Thyroid gland (tissue), 4 donors: ENCODE measurements at places on chromosomes 5 and 9. TPM values are rescaled to one million over a fixed set of nuclear protein-coding genes. Genes with fewer than 3 reads are reported as not detected.

- peaks cover 5% of the 10 kb centered on the region for H3K4me1 ChIP-seq
- H3K27ac ChIP-seq, result no peak overlapping the region
- H3K36me3 ChIP-seq, result no peaks in the 10 kb centered on the region
- no peak overlapping the region for H3K4me3 ChIP-seq
- H3K27me3 ChIP-seq, result no peaks in the 10 kb centered on the region
- DNase-seq, result peak; percentile 44
Measured at GRCh38 chr5:42483472-42484154, 60.4 kb downstream of the GHR start.

- no peak for DNase-seq
- no peak overlapping the region for H3K4me3 ChIP-seq
- peaks cover 25% of the 10 kb centered on the region for H3K4me1 ChIP-seq
- H3K36me3 ChIP-seq, result no peaks in the 10 kb centered on the region
- no peak overlapping the region for H3K27ac ChIP-seq
Measured at GRCh38 chr5:98930972-98931762, 2.4 kb upstream of the CHD1 start.

GRCh38 chr5:107555425-107556090 lies 115.2 kb downstream of the EFNA5 start:
- H3K27ac ChIP-seq, result no peak overlapping the region
- no peaks in the 10 kb centered on the region for H3K36me3 ChIP-seq
- H3K27me3 ChIP-seq, result no peaks in the 10 kb centered on the region

DNA sequence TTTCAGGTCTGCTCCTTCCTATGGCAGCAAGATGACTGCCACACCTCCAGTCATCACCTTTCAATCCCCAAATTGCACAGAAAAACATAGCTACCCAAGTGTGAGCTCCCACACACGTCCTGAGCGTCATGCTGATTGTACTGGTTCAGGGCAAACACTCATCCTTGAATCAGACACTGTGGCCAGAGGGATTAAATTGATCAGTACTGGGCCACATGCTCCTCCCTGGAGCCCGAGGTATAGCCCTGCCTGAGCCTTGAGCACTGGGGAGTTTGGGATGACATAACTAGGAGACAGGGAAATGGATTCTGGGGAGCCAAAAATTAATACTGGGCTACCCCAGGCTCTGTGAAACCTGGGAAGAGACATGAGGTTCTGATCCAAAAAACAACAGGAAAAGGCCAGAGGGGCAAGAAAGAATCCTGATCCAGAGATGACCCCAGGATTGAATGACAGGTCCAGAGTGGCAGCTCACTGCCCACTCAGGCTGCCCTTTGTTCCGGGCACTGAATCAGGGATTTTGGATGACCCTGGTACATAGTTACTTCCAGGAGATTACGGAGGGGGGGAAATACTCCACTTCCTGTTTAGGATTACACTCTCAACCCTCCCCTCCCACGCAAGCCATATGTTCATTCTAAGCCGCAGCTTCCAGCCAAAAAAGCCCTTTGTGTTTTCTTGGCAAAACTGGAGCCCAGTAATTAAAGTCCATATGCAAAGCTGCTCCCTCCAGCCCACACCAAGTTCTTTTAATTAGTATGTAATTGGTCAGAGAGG lies 141.6 kb upstream of the SPRY4 start:
- H3K27me3 ChIP-seq, result no peaks in the 10 kb centered on the region
- H3K27ac ChIP-seq, result no peak overlapping the region
- no peak overlapping the region for H3K4me3 ChIP-seq
- H3K4me1 ChIP-seq, result no peaks in the 10 kb centered on the region
- H3K36me3 ChIP-seq, result no peaks in the 10 kb centered on the region

PROB1 gene
- total RNA-seq, result 4.2 TPM

CTXN3 gene
- total RNA-seq, result not detected

- DNase-seq, result no peak
- no peaks in the 10 kb centered on the region for H3K4me1 ChIP-seq
- no peak overlapping the region for H3K27ac ChIP-seq
- H3K4me3 ChIP-seq, result no peak overlapping the region
- no peaks in the 10 kb centered on the region for H3K27me3 ChIP-seq
Measured at GRCh38 chr9:19445452-19445851, 36.6 kb downstream of the ACER2 start.

GRCh38 chr5:168513861-168514428 lies 15.2 kb upstream of the FBLL1 start:
- H3K4me3 ChIP-seq, result no peak overlapping the region
- no peaks in the 10 kb centered on the region for H3K4me1 ChIP-seq
- peaks cover 64% of the 10 kb centered on the region for H3K36me3 ChIP-seq
- no peak overlapping the region for H3K27ac ChIP-seq

DNA sequence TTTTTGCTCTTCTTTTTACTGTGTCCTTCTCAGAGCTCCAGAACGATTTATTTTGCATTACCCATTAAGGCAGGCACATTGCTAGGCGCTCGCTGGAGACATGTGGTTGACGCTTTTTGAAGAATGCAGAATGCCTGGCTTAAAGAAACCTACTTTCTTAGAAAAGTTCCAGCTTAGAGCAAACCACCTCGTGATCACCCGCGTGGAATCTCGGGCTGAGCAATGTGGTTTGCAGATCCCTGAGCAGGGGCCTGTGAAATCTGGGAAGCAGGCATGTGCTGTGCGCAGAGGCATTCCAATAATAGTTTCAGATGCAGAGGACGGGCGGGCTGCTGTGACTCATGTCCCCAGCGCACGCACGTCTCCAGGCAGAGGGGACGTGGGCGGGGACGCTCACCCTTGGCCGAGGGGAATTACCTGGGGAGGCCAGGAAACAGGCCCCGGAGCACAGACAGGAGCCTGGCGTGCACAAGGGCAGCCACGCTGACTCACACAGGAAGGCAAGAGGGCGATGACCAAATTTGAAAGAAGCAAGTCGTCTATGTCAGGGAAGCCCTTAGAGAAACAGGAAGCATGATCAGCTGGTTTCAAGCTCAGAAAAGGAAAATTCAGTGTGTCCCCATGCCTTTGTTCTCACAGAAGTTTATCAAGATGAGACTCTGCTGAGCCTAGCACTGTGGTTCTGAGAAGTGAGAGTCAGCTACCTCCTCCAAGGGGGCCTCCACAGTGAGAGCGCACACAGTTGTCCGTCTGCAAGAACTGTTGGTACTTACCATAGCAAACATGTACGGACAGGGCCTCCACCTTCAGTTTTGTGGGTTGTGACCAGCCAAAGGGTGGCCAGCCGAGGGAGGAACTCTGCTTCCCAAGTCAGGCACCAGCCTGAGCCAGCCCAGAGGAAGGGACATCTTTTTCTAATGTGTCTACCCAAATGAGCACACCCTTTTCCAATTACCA lies 218.6 kb downstream of the PIK3R1 start:
- peak; percentile 33 for DNase-seq
- no peaks in the 10 kb centered on the region for H3K27me3 ChIP-seq
- H3K27ac ChIP-seq, result peak overlapping the region; percentile 37
- H3K4me3 ChIP-seq, result no peak overlapping the region
- H3K4me1 ChIP-seq, result no peaks in the 10 kb centered on the region
- H3K36me3 ChIP-seq, result no peaks in the 10 kb centered on the region

GHR gene
- total RNA-seq, result 13.8 TPM

- no peaks in the 10 kb centered on the region for H3K27me3 ChIP-seq
- no peak overlapping the region for H3K27ac ChIP-seq
- no peak for DNase-seq
- H3K4me3 ChIP-seq, result no peak overlapping the region
Measured at GRCh38 chr9:81080900-81081299, 608.4 kb downstream of the TLE1 start.

LRRC70 gene
- total RNA-seq, result 8.0 TPM

GRCh38 chr5:35847491-35847890 lies 9.2 kb upstream of the IL7R start:
- no peak overlapping the region for H3K4me3 ChIP-seq
- no peak for DNase-seq
- H3K27me3 ChIP-seq, result no peaks in the 10 kb centered on the region
- H3K27ac ChIP-seq, result no peak overlapping the region
- no peaks in the 10 kb centered on the region for H3K4me1 ChIP-seq

DNA sequence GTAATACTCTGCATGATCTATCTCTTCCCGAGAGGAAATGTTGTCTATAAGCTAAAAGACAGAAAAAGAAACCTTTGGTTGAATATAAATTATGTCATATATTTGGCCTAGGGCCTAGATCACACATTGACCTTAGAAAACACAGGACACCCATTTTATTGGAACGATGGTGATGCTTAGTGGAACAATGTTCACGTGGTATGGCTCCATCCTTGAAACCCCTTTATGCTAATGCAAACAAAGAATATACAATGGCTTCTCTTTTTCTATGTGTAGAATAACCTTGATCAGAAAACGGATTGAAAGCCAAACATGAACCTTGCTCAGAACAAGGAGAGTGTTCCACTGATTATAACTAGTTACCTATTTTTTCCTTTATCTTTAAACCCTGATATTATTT lies 24.5 kb downstream of the MRPS27 start:
- no peak overlapping the region for H3K27ac ChIP-seq
- no peaks in the 10 kb centered on the region for H3K4me1 ChIP-seq
- H3K36me3 ChIP-seq, result no peaks in the 10 kb centered on the region
- DNase-seq, result no peak

GRCh38 chr5:42021923-42022322 lies 96.8 kb downstream of the FBXO4 start:
- no peaks in the 10 kb centered on the region for H3K4me1 ChIP-seq
- H3K27me3 ChIP-seq, result no peaks in the 10 kb centered on the region
- H3K27ac ChIP-seq, result no peak overlapping the region
- no peak for DNase-seq
- H3K36me3 ChIP-seq, result no peaks in the 10 kb centered on the region
- no peak overlapping the region for H3K4me3 ChIP-seq

DNA sequence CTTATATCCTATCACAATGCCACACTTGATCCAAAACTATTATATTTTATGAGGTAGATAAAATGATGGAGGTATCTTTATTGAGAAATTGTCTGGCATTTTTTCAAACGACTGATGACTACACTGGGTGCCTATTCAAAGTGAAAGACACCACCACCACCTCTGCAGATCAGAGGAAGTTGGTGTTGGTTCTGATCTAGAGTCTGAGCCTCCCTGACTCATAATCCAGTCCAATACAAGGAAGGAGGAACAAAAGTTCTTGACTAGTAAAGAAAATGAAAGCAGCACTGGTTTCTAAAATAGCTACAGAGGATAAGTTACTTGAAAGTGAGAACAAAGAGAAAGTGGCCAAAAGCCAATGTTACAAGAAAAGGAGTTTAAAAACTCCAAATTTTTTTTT lies 139.9 kb downstream of the RFX3 start:
- H3K4me3 ChIP-seq, result no peak overlapping the region
- no peak for DNase-seq
- no peak overlapping the region for H3K27ac ChIP-seq
- H3K36me3 ChIP-seq, result no peaks in the 10 kb centered on the region

PCSK5 gene
- 41.8 TPM for total RNA-seq

GRCh38 chr5:6218116-6218515 lies 160.2 kb downstream of the MED10 start:
- no peaks in the 10 kb centered on the region for H3K27me3 ChIP-seq
- H3K36me3 ChIP-seq, result no peaks in the 10 kb centered on the region
- no peak for DNase-seq
- no peaks in the 10 kb centered on the region for H3K4me1 ChIP-seq

DNA sequence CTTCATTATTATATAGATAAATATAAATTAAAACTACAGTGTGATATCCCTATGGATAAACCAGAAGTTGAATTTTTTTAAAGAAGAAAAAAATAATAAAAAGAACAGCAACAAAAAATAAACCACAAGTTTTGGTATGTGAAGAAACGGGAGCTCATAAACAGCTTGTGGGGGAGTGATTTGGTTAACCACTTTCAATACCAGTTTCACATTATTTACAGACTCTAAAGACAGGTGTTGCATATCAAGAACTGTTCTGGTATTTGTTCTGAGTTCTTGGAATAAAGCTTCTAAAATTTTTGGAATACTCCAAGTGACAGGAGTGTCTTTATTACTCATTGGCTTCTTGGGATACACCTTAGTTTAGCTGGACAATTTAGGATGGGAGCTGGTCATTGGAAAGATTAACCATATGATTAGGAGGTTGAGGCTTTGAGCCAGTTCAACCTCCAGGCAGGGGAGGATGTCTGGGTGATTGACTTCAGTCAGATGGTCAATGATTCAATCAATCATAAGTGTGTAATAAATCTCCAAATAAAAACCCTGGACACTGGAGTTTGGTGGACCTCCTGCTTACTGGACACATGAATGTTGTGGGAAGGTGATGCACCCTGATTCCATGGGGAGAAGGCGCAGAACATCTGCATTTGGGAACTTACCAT lies 2223.1 kb upstream of the C9orf72 start:
- H3K36me3 ChIP-seq, result no peaks in the 10 kb centered on the region
- H3K27me3 ChIP-seq, result no peaks in the 10 kb centered on the region
- H3K4me3 ChIP-seq, result no peak overlapping the region
- no peak overlapping the region for H3K27ac ChIP-seq
- H3K4me1 ChIP-seq, result no peaks in the 10 kb centered on the region

- DNase-seq, result peak; percentile 50
- H3K4me3 ChIP-seq, result no peak overlapping the region
- H3K27me3 ChIP-seq, result no peaks in the 10 kb centered on the region
- peaks cover 54% of the 10 kb centered on the region for H3K4me1 ChIP-seq
Measured at GRCh38 chr9:33167972-33168461, 881 bp upstream of the B4GALT1 start.

DNA sequence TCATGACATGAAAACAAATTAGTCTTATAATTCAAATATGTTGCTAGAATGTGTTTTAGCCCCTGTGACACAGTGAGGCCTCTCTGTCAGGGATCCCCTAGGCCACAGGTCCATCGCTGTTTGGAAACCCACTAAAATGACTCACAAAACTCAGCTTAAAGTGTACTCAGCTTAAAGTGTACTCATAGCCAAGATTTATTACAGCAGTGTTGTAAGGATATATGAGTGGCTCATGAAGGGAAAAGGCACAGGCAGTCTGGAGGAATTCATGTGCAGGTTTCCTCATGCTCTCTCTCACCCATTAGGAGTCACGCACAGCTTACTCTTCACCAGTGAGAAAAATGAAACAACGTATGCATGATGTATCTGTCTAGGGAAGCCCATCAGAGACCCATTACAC lies 24.4 kb upstream of the TGFBI start:
- H3K27me3 ChIP-seq, result no peaks in the 10 kb centered on the region
- H3K27ac ChIP-seq, result no peak overlapping the region
- DNase-seq, result no peak
- no peak overlapping the region for H3K4me3 ChIP-seq
- H3K4me1 ChIP-seq, result no peaks in the 10 kb centered on the region

DIRAS2 gene
- total RNA-seq, result 2.6 TPM

DNA sequence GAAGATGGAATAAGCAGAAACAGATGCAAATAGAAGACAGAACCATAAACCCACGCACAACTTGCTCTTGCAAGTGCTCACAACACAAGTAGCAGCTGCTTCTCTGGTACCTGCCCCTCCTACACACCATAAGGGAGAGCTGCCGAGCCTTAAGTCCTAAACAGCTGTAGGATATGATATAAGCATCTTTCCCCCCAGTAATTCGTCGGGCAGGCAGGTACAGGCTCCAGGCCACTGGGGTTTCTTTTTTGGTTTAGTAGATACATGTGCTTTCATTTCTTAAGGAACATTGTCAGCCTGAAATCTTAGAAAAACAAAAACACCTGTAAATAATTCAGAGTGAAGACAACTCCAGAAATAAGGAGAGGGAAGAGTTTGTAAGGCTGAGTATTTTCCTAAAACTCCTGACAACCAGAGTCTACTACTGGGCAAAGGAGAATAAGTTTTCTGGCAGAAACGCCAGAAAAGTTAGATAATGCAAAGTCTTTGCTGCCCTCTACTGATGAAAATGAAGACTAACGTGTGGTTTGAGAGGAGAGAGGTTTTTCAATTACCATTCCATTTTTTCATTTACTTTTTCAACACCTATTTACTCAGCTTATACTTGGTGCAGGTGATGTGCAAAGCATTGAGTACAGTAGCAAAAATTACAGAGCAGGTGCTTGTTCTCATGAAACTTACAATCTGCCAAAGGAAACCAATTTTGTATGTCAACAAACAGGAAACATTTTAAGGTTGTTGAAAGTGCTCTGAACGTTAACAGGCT lies 20.1 kb upstream of the TCERG1 start:
- DNase-seq, result no peak
- no peaks in the 10 kb centered on the region for H3K36me3 ChIP-seq
- H3K4me1 ChIP-seq, result no peaks in the 10 kb centered on the region
- no peak overlapping the region for H3K27ac ChIP-seq
- no peak overlapping the region for H3K4me3 ChIP-seq
